ENCODE measurements at places on chromosomes 3 and 15. TPM values are rescaled to one million over a fixed set of nuclear protein-coding genes. Genes with fewer than 3 reads are reported as not detected.

EIF5A2 gene
- total RNA-seq, result 6.7 TPM

FBXO40 gene
- not detected for total RNA-seq

PLSCR2 gene
- not detected for total RNA-seq

NRG4 gene
- total RNA-seq, result not detected

RAB8B gene
- total RNA-seq, result 32.1 TPM

METTL6 gene
- total RNA-seq, result 16.0 TPM

CLSTN2 gene
- 0.15 TPM for total RNA-seq

ERICH6 gene
- not detected for total RNA-seq

CCR1 gene
- not detected for total RNA-seq

ANKRD34C gene
- not detected for total RNA-seq

SYNPR gene
- not detected for total RNA-seq

GHSR gene
- total RNA-seq, result not detected

TP53BP1 gene
- 26.2 TPM for total RNA-seq

GP9 gene
- total RNA-seq, result not detected

FMN1 gene
- total RNA-seq, result 6.7 TPM

SERINC4 gene
- total RNA-seq, result 0.15 TPM

GRK7 gene
- not detected for total RNA-seq

GADL1 gene
- not detected for total RNA-seq

MASP1 gene
- total RNA-seq, result 1.8 TPM

TMEM108 gene
- 0.89 TPM for total RNA-seq

LRRN1 gene
- total RNA-seq, result 0.17 TPM

ZNF620 gene
- 0.67 TPM for total RNA-seq

COL6A5 gene
- total RNA-seq, result not detected

VPS39 gene
- 30.9 TPM for total RNA-seq

DUOX2 gene
- not detected for total RNA-seq

SLC6A1 gene
- not detected for total RNA-seq

THRB gene
- total RNA-seq, result 0.84 TPM

SCAPER gene
- 2.4 TPM for total RNA-seq

ZBED2 gene
- not detected for total RNA-seq

CCR5 gene
- total RNA-seq, result not detected

MEGF11 gene
- not detected for total RNA-seq

IMPG2 gene
- under 0.01 TPM for total RNA-seq

ARHGEF26 gene
- 3.4 TPM for total RNA-seq

WDR93 gene
- total RNA-seq, result 0.15 TPM

CLDN11 gene
- 272 TPM for total RNA-seq

PIGZ gene
- total RNA-seq, result 0.34 TPM

CCRL2 gene
- total RNA-seq, result not detected

IP6K2 gene
- total RNA-seq, result 83.2 TPM

CMTM6 gene
- 41.8 TPM for total RNA-seq

STX19 gene
- total RNA-seq, result not detected

PPM1L gene
- total RNA-seq, result 0.45 TPM

DAZL gene
- total RNA-seq, result not detected

ANO10 gene
- total RNA-seq, result 29.3 TPM

ACSBG1 gene
- not detected for total RNA-seq

EDC3 gene
- total RNA-seq, result 9.4 TPM

PLCH1 gene
- total RNA-seq, result 0.30 TPM

CLDN1 gene
- 0.59 TPM for total RNA-seq

LMAN1L gene
- total RNA-seq, result not detected

LYSMD2 gene
- 5.4 TPM for total RNA-seq

GOLGA8R gene
- 0.30 TPM for total RNA-seq

SKOR1 gene
- total RNA-seq, result not detected

Measured in bronchus fibroblast of lung (primary cell).